ENCODE measurements at places on chromosomes 4 and X.

- DNase-seq, result no peak
These were observed 87.8 kb upstream of the BMPR1B start for GRCh38 chr4:94669672-94670664.

DNA sequence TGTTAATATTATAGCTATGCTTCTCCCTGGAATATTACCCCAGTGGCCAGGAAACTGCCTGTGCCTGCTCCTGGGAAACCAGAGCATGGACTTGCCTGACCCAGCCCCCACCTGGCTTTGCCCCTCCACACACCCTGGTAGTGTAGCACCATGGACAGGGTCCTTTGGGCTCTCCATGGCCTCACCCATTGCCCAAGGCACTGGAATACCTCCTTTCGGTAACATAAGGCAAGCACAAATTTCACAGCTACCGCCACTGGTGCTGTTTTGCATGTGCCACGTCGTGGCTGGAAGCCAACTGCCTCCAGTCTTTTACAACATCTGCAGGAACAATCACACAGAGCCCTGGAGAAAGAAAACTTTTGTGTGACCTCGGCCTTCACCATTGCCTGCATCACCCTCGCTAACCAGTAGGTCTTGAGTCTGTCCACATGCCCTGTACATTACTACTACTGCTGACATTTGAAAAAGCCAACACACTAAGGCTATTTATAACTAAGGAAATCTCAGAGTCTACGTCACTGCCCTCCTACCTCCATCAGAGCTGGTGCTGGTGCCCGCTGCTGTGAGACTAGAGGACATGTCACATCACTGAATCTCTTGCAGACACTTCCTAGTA, 47.7 kb downstream of the HPGD start:
- DNase-seq, result no peak

GRCh38 chr4:112173593-112174558, 28.6 kb downstream of the FAM241A start:
- no peak for DNase-seq

- no peak for DNase-seq
These were observed 195.7 kb downstream of the PACRGL start for GRCh38 chr4:20895988-20896387.

GRCh38 chr4:4673070-4673469, 131.2 kb upstream of the STX18 start:
- no peak for DNase-seq

DNA sequence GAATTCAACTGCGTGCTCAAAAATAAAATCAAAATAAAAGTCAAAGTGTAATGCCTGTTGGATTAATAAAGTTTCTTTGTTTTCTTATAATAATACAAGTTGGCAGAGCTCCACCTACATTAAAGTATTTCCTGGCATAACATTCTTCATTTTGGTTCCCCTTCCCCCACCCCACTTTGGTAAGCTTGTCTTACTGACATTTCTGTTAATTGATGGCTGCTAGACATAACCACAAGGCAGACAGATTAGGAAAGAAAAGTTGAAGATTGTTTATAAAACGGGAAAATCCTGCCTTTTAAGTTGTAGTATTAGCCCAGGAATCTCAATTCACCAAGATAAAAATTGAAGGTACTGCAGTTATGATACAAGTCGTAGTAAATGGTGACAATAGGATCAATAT, 246.5 kb upstream of the RPS6KA3 start:
- DNase-seq, result no peak

DNA sequence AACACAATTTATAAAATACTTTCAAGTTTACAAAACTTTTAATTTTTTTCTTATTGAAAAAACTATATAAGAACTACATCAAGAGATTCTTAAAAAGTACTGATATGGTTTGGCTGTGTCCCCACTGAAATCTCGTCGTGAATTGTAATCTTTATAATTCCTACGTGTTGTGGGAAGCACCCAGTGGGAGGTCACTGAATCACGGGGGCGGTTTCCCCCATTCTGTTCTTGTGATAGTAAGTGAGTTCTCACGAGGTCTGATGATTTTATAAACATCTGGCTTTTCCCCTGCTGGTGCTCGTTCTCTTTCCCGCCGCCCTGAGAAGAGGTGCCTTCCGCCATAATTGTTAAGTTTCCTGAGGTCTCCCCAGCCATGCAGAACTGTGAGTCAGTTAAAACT, 88.5 kb downstream of the FRAS1 start:
- no peak for DNase-seq

DNA sequence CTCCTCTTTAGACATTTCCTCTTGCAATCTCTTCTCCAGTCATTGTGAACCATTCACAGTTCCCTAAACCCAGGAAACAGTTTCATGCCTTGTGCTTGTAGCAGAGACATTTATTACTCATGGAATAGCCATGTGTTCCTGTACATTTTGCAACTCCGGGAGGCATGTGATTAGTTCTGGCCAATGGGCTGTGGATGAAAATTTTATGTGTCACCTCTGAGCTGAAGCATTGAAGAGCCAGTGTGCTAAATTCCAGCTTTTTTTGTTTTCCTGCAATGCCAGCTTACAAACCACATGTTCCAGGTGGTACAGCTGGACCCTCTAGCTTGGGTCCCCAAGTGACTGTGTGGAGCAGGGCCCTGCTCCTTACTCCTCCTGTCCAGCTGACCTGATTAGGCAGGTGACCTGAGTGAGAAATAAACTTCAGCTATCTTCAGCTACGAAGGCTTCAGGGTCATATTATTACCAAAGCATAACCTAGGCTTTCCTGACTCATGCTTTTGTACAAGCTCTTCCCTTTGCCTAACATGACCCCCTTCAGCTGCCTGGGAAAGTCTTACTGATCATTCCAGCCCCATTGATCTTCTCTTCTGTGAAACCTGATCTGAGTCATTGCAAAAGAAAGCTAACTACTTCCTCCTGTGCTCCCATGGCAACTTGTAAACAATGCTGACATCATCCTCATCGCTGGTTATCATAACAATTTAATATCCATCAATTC, 200.4 kb downstream of the PTTG2 start:
- peak; percentile 30 for DNase-seq

- DNase-seq, result no peak
These were observed 96.6 kb upstream of the KCNIP4 start for GRCh38 chr4:22045051-22045630.

GRCh38 chr4:172168888-172169287, 355.7 kb downstream of the GALNTL6 start:
- no peak for DNase-seq

GRCh38 chr4:98929341-98930267, 671 bp upstream of the EIF4E start:
- no peak for DNase-seq

DNA sequence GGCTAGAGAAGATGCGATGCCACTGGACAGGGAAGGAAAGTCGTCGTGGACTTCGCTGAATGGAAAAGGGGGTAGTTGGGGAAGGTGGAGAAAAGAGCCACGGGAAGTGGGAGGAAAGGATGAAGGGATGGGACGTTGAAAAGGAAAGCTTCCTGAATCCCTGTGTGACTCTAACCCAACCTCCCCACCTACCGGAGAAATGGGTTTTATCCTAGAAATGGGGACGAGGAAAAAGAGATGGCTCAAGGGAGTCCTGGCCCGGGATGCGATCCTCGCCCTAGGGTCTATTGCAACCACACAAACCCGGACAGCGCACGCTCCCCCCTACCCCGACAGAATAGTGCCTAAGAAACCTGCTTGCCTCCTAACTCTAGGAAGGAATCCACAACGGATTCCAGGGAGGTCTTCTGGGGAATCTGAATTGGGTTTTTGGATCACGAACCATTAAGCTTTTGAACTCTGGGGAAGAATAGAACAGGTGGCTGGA, 738 bp upstream of the TSPAN5 start:
- no peak for DNase-seq

Measured in NCI-H1417 treated with DMSO at 0.1 percent for 48 hours (cell line).